ENCODE measurements at places on chromosomes 1 and 21. TPM values are rescaled to one million over a fixed set of nuclear protein-coding genes. Genes with fewer than 3 reads are reported as not detected.

DNA sequence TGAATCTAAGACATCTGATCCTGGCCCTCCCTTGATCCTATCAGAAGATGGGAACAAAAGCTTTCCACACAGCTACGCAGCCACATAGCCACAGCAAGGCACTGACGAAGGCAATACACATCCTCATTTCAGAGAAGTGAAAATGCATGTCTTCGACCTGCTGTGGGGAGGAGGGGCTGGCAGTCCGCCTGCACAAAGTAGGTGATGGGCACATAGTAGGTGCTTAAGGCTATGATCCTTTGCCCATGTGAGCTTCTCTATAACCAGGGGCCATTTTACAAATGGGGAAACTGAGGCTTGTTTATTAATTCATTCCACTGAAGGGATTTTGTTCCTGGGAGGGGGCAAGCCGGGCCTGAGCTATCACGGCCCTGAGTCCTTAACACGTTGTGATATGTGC is 94.2 kb downstream of the PAX7 start:
- H3K27me3 ChIP-seq, result peaks cover 25% of the 10 kb centered on the region
- DNase-seq, result no peak
- H3K27ac ChIP-seq, result no peak overlapping the region
- H3K4me3 ChIP-seq, result no peak overlapping the region

Gene SYT2
- not detected for total RNA-seq

Gene USH2A
- not detected for total RNA-seq

Gene C1orf141
- total RNA-seq, result not detected

DNA sequence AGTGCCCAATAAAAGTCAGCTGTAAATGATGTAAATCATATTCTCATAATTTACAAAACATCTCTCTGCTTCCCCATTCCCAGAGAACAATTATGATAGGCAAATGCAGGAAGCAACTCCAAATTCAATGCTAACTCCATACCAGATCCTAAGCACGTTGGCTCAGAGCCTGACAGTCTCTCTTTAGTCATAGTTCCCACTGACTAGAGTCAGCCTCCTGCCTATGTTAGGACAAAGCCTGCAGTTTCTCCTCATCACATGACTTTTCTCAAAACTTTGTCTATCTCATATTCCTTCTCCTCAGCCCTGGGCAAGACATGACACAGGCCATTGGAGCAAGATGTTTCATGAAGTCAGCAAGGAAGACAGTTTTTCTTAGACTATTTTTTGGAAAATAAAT is 101.5 kb upstream of the COL24A1 start:
- H3K36me3 ChIP-seq, result no peaks in the 10 kb centered on the region
- no peak for DNase-seq
- H3K27ac ChIP-seq, result no peak overlapping the region
- H3K4me3 ChIP-seq, result no peak overlapping the region

- H3K4me3 ChIP-seq, result no peak overlapping the region
- H3K36me3 ChIP-seq, result no peaks in the 10 kb centered on the region
- peaks cover 21% of the 10 kb centered on the region for H3K4me1 ChIP-seq
- no peak for DNase-seq
- no peaks in the 10 kb centered on the region for H3K27me3 ChIP-seq
Observed at GRCh38 chr1:1617516-1617915, 2.2 kb downstream of the MIB2 start.

GRCh38 chr1:178664278-178664677 is 60.8 kb upstream of the RALGPS2 start:
- no peak for DNase-seq
- peaks cover 6% of the 10 kb centered on the region for H3K4me1 ChIP-seq
- no peak overlapping the region for H3K27ac ChIP-seq
- no peak overlapping the region for H3K4me3 ChIP-seq
- no peaks in the 10 kb centered on the region for H3K36me3 ChIP-seq

Gene HSPG2
- 126 TPM for total RNA-seq

Gene ATP6V1G3
- not detected for total RNA-seq

Gene GABRD
- not detected for total RNA-seq

DNA sequence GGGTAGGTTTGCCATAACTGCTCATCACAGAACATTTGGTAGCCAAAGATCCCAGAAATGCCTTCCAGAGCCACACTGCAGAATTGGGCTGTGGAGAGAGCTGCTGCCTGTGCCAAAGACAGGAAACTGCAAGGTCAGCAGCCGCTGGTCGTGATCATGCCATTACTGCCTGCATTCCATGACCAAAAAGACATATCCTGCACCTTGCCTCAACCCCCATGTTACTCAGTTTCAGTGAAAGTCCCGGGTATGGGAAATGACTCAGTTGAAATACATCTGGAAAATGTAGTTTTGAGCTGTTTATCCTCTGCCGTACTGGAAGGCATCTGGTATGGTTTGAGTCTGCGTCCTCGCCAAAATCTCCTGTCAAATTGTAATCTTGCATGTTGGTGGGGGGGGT is 161.7 kb downstream of the FCRL5 start:
- DNase-seq, result no peak
- H3K4me3 ChIP-seq, result no peak overlapping the region
- H3K27ac ChIP-seq, result no peak overlapping the region
- no peaks in the 10 kb centered on the region for H3K4me1 ChIP-seq

Gene PLD5
- not detected for total RNA-seq

DNA sequence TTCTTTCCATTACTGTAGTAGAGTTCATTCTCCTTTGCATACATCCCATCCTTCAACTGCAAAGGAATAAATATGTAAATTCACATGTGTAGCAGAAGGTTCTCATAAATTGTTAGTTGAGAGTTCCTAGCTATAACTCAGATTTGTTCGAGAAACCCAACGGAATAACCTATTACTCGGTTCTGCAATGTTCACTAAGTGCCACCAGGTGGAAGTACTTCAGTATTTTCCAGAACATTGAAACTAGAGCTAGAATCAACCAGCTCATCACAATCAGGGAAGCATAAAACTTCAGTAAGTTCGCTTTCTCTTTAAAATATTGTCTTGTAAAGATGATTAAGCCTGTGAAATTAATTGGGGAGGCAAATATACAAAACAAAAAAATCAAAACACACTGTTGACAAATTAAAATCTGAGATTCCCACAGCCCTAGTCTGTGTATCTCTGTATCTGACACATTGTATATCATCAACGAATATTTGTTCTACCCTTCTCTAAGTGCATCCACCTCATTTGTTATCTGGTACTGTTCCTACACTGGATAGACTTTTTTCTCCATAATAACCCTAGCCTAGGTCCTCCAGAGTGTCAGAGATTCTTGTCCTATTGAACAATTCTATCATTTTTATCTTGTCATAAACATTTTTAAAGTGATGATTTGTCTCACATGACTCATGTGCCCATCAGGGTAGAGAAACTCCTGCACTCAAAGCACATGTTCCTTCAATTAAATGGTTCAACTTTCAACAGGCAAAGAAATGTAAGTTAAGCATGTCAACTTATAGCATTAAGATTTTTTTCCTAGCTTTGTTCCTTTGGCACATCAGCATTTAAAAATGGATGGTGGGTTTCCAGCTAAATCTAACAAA is 31.9 kb downstream of the MROH9 start:
- no peaks in the 10 kb centered on the region for H3K4me1 ChIP-seq
- no peak overlapping the region for H3K4me3 ChIP-seq
- 0 out of 2 replicates have a peak, but pooled peaks cover 4% of the 10 kb centered on the region for H3K27me3 ChIP-seq
- no peaks in the 10 kb centered on the region for H3K36me3 ChIP-seq
- DNase-seq, result no peak
- no peak overlapping the region for H3K27ac ChIP-seq

GRCh38 chr1:31521761-31522555 is 54.4 kb upstream of the TINAGL1 start:
- no peaks in the 10 kb centered on the region for H3K36me3 ChIP-seq
- no peak overlapping the region for H3K4me3 ChIP-seq
- peaks cover 44% of the 10 kb centered on the region for H3K4me1 ChIP-seq
- no peak overlapping the region for H3K27ac ChIP-seq
- H3K27me3 ChIP-seq, result no peaks in the 10 kb centered on the region
- DNase-seq, result no peak

- H3K4me1 ChIP-seq, result peaks cover 18% of the 10 kb centered on the region
- no peak overlapping the region for H3K4me3 ChIP-seq
- DNase-seq, result no peak
- no peaks in the 10 kb centered on the region for H3K36me3 ChIP-seq
- no peak overlapping the region for H3K27ac ChIP-seq
- no peaks in the 10 kb centered on the region for H3K27me3 ChIP-seq
Observed at GRCh38 chr1:47572731-47573430, 135.0 kb downstream of the FOXD2 start.

Measured in PC-9 (cell line).